ENCODE measurements at places on chromosomes 4 and X.

DNA sequence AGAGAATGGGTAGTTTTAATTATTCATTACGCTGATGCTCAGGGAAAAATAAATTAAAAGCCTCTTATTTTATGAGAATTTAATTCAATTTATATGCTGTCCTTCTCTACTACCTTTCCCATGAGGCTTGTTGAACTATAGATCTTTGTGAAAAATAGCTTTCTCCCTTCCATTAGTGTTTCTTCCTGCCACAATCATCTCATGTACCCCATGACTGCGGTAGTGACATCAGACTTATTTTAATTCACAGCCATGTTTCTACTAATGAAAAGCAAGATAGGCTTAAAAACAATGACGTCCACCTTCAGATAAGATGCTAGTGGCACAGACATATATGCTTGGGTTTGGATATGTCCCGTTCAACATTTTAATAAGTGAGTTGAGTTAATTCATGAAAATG, 87.4 kb upstream of the TMEM47 start:
- DNase-seq = no peak

DNA sequence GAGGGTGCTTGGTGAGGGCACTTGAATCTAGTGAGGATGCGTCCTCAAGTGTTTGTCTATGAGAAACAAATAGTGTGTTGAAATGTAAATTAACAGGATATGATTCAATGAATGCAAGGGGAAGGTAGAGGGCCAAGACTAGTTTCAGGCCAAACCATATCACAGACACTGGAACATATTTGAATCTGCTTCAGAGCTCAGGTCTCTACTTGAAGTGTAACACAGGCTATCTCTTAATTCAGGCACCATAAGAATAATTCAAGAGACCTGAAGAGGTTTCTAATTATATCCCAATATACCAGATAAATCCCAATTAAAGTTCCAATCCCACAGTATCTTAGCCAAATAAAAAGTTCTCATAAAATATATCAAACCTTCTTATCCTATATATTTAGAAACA, 146.5 kb upstream of the INTU start:
- no peak for DNase-seq

DNA sequence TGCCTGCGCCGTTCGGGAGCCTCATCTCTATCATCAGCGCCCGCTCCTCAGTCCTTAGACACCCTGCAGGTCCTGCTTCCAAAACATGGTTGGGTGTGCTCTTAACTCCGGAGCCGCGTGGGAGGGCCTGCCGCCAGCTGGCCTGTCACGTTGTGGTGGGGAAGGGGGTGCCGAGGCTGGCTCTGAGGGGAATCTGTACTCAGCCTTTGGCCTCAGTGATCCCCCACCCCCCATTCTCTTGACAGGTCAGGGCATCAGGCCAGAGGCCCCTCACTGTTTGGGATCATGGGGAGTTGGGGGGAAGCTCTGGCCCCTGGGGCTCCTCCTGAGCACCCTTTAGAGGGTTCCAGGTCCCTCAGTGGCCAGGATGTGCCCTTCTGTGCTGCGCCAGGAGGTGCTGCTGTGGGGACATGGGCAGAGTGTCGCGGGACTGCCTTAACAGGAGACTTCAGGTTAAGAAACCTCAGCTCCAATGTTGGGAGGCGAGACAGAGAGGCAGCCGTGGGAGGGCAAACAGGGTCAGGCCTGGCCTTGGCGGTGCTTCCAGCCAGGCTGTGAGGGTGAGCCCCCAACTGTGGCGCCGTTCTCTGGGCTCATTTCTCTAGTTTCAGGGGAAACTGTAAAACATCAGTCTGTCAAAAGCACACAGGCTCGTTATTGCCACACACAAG, 33.5 kb downstream of the TRMT44 start:
- no peak for DNase-seq

- DNase-seq = no peak
These were observed 62.2 kb downstream of the TIGD2 start for GRCh38 chr4:89173336-89174090.

- DNase-seq = no peak
These were observed 25.6 kb upstream of the MBTPS2 start for GRCh38 chrX:21813612-21814368.

DNA sequence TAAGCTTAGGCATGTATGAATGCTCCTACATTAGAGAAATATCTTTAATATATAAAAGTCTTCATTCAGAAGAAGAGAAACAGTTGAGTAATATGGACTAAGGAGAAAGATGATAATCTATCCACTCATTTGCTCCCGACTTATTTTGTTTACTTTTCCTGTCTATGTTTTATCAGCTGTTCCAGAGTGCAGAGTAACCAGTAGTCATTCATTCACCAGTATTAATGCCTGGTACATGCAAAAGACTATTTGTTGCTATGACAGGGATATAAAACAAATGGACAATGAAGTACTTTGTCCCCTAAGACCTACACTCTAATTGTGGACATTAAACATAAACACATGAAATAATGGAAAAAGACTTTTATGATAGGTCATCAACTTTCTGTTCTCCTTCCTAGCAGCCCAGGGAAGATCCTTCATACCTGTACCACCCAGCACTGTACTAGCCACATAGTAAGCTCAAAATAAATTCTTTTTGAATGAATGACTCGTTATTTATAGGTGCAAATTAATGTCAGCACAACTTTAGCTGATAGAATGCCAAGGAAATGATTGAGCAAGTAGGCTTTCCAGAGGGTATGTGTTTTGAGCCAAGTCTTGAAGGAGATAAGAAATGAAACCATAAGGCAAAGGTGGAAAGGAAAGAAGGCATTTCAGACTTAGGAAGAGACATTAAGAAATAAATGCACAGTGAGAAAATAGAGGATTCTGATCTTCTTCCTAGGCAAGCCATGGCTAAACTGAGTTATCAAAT, 45.0 kb upstream of the IL13RA1 start:
- DNase-seq = no peak

DNA sequence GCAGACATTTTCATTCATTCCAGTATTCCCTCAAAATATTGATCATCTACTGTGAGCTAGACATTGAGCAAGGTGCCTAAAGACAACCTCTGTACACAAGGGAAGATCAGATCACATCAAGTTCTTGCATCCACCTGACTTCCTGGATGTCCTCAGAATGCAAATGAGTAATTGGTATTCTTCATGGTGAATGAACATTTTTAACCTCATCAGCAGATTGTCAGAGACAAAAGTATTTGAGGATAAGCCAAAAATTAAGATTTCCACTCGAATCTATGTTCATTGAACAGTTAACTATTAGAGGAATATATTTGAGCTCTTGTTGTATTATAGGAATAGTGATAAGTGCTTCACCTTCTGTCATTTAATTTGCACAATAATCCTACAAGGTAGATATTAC, 1.3 kb downstream of the SMARCAD1 start:
- DNase-seq = no peak

GRCh38 chr4:53920116-53920515, 144.3 kb downstream of the CHIC2 start:
- no peak for DNase-seq

- DNase-seq = no peak
These were observed 205.9 kb upstream of the CASK start for GRCh38 chrX:42129022-42129940.

- no peak for DNase-seq
These were observed 21.4 kb downstream of the ETDC start for GRCh38 chrX:135330706-135331105.

- DNase-seq = no peak
These were observed 49.0 kb downstream of the CD99L2 start for GRCh38 chrX:150849486-150849885.

DNA sequence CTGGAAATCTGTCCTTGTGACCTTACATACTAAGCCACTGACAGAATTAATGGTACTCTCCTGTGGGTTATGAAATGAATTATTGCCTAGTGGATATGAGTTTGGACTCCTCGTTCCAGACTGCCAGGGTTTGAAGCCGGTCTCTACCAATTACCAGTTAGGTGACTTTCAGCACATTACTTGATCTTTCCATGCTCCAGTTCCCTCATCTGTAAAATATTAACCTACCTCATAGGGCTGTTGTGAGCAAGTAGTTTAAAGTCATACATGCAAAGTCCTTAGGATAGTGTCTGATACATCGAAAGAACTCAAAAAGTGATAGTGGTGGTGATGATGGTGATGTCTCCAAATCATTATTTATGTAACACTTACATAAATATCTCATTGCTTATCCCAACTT, 373.5 kb upstream of the ARX start:
- no peak for DNase-seq

- no peak for DNase-seq
These were observed 40.4 kb upstream of the HMX1 start for GRCh38 chr4:8912089-8912455.

DNA sequence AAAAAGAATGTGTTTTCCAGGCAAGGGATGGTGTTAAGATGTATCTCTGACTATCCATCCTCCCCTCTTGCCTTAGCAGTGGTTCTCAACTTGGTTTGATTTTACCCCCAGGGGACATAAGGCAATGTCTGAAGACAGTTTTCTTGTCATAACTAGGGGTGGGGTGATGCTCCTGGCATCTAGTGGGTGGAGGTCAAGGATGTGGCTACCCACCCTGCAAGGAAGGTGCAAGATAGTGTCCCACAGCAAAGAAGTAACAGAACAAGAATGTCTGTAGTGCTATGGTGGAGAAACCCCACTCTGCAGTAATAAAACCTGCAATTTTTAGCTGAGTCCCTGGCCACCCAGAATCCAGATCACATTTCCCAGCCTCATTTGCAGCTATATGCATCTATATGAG, 81.2 kb upstream of the TBL1X start:
- no peak for DNase-seq

DNA sequence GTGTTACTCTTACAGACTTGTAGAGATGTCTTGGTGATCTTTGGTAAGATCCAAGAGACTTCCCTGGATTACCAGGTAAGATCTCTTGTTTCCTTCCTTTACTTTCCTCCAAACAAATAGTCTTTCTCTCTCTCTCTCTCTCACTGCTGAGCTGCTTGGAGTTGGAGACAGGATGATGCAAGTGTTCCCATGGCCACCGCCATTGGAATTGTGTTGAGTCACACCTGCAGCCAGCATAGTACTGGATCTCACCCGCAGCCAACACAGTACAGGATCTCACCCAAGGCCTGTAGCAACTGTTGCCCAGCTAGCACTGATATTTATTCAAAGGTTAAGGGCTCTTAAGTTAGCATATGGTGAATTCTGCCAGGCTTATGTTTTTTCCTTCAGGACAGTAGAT, 1080.9 kb downstream of the FAT4 start:
- DNase-seq = no peak

DNA sequence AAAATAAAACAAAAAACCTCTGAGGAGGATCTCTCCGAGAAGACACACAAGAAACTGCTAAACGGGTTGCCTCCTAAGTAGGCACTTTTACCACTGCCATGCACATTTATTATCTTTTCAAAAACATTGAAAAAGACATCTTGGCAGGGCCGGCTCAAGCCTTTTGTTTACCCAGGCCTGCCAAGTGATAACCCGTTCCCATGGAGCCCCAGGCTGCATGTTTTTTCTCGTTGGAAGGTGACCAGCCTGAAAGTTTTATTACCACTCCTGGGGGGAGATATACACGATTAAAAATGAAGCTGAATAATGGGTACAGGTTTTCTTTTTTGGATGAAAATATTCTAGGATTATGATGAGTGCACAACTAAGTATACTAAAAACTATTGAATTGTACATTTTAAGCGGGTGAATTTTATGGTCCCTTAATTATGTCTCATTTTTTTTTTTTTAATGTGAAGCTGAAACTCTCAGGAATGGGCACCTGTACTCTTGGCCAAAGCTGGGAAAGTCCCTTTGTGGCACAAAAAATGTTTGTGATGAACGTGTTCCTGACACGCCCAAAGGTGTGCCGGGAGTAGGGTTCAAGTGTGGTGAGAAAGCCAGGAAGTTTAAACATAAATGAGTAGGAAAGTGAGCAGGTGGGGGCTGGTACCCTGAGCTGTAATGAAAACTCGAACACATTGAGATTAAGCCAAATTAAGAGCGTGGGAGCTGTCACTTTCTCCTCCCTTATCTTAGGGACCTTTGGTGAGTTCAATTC, 1.5 kb upstream of the MAP7D2 start:
- DNase-seq = no peak

DNA sequence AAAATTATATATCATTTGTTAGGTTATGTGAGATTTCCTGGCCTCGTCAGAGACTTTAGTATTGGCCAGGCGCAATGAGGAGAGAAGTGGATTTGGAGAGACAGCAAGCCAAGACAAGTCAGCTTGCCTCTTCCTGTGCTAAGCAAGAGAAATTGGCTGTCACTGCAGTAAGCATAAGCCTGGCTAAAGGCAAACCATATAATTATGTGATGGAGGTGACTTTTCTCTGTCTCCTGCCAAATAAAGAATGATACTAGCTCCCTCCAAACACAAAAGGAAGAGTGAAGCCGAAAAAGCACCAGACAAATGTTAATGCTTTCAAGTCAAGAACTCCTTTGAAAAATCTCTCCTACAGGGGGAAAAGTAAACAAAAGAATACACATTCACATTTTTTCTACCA, 2246.0 kb downstream of the ARAP2 start:
- DNase-seq = no peak

- DNase-seq = no peak
These were observed 209.4 kb downstream of the RAPGEF2 start for GRCh38 chr4:159312236-159312635.

GRCh38 chr4:2265113-2266110, 3.5 kb upstream of the MXD4 start:
- DNase-seq = no peak

DNA sequence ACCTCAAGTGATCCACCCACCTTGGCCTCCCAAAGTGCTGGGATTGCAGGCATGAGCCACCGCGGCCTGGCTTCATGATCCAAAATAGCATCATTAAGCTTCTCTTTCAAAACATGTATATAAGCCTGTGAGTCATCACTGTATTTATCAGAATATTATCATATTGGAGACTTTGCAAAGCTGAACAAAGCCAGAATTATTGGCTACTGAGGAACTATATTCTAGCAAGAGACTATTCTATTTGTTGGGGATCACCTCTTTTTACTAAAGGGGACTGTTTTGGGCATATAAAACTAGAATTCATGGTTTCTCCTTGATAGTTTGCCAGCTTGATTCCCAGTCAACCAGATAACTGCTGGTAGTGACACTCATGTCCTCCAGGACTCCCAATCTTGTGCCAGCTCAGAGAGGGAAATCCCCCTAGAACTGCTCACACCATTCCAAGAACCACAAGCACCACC, 40.1 kb downstream of the TET2 start:
- no peak for DNase-seq

DNA sequence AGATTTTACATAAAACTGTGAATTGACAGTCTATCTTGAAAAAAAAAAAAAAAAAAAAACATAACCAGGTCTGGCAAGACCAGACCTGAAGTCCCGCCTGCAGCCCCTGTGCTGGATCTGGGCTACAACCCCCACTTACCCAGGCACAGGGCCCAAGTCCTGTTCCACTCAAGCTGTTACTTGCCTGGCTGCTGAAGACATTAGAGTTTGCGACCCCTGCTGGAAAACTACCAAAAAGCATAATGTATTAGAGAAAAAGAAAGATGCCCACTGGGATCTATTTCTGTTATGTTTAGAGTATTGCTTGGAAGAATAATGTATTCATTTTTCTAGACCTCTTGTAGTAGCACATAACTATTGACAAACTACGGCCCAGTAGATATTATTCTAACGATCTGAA, 4.7 kb downstream of the HS3ST1 start:
- peak; percentile 35 for DNase-seq

- DNase-seq = no peak
These were observed 981.2 kb downstream of the FAM133A start for GRCh38 chrX:94655180-94655579.
